ENCODE measurements at places on chromosomes 7 and 10.

DNA sequence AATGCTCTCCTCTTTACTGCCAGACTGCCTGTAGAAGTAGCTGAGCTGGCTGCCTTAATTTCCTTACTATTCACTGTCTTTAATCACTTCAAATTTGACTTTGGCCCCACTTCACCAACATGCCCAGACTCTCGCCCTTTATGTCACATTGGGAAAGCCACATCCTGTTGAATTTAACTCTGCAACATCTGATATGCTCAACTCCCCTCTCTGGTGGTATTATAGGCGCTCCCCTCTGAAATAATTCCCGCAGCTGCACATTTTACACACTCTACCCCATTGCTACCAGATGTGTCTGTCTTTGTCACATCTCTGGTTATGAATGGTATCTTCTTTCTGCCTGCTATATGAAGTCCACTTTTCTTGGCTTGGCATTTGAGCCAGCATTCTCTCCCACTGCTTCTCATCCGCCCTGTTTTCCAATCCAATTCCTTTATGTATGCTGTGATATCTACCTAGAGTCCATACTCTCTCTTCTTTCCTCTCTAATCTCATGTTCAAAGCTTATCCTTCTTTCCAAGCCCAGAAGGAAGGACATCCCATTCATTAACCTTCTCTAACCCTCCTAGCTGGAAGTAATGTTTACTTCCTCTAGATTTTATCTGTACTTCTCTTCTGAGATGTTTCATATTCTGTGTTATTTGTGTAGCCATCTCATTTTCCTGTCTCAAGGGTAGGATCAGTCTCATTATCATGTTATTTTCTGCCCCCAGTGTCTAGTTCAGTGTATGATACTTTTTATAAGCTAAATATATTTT is 134.5 kb downstream of the ST7 start:
- DNase-seq: no peak

DNA sequence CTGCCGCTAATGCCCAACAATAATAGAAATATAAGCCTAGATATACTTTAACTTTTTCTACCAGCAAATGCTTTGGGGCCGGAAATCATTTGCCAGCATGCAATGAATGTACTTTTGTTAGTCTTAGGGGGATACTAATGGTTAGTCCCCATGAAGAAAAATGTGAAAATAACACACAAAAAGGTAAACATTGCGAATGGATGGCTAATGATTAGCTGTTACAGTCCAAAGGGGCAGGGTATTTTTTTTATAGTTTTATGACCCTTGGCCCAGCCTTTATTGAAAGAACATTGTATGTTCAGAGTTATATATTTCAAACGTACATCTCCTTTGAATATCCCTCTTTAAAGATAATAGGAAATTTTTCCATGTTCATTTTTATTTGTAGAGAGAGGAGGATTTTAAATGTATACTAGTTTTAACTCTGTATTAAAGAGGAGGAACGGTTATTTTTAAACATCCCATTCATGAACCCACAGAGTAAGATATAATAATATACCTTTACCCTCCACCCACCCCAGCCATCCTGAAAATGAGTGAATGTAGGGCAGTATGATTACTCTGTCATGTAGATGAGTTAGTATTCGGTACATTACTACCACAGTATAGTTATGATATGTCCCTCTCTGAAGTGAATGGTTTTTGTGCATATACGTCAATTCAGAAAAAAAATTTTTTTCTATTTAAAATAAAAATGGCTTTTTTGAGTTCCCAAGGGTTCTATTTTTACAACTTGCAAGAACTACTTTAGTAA is 63.6 kb downstream of the ARID5B start:
- no peak for DNase-seq

DNA sequence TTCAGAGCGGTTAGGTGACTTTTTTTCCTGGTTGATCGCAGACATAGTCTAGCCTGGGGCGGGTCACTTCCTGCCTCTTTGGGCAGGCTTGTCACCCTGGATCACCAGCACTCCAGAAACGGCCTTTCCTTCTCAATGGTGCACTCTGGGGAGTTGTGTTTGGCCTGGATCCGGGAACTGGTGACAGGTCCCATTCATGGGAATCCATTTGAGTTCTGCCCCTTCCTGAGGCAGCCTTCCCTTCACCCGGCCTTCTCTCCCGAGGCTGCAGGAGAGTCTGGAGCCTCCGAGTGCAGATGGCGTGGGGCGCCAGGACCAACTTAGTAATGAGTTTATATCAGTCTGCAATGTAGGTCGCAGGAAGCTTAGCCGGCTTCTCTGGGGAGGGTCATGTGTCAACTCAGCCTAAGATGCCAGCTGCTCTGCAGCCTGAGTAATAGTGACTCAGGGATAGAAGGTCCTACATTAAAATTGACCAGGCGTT is 54.2 kb downstream of the TACR2 start:
- no peak for DNase-seq

- DNase-seq: no peak
Observed at GRCh38 chr10:92126100-92126650, 164.7 kb downstream of the CPEB3 start.

Data from Panc1 (cell line).